CD4-positive, alpha-beta T cell treated with Interleukin-17A for 4 hours (primary cell): ENCODE measurements at places on chromosomes 12 and 14.

GRCh38 chr14:90475298-90475697 is 78.5 kb downstream of the CALM1 start:
- DNase-seq, result no peak

GRCh38 chr14:22452330-22452729 is 136.7 kb downstream of the DAD1 start:
- DNase-seq, result no peak

- DNase-seq, result no peak
Observed at GRCh38 chr14:28671425-28671824, 95.2 kb upstream of the FOXG1 start.

GRCh38 chr12:868722-869121 is 80.8 kb downstream of the RAD52 start:
- no peak for DNase-seq

DNA sequence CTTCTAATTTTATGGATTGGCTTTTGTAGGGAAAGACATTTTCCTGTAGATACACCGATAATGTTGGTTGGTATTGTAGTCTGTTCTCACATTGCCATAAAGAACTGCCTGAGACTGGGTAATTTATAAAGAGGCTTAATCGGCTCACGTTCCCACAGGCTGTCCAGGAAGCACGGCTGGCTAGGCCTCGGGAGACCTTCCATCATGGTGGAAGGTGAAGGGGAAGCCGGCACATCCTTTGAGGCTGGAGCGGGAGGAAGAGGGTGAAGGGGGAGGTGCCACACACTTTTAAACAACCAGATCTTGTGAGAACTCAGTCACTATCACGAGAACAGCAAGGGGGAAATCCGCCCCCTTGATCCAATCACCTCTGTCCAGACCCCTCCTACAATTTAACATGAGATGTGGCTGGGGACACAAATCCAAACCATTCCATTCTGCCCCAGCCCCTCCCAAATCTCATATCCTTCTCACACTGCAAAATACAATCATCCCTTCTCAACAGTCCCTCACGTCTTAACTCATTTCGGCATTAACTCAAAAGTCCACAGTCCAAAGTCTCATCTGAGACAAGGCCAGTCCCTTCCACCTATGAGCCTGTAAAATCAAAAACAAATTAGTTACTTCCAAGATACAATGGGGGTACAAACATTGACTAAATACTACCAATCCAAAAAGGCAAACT is 66.7 kb upstream of the EIF5 start:
- no peak for DNase-seq
